Activated naive CD4-positive, alpha-beta T cell treated with anti-CD3 and anti-CD28 coated beads, Interleukin-2, amount 10 ng/mL, durations not matched to agents 7 days and 5 days (primary cell): ENCODE measurements at places on chromosomes 13 and 19.

- H3K27ac ChIP-seq, result no peak overlapping the region
- H3K36me3 ChIP-seq, result no peaks in the 10 kb centered on the region
- H3K4me3 ChIP-seq, result no peak overlapping the region
- no peaks in the 10 kb centered on the region for H3K4me1 ChIP-seq
- no peak for DNase-seq
- peaks cover 36% of the 10 kb centered on the region for H3K27me3 ChIP-seq
These were observed 253.3 kb downstream of the KCNRG start for GRCh38 chr13:50268500-50268899.

GRCh38 chr19:10269333-10270179 lies 1.4 kb upstream of the ICAM1 start:
- peaks cover 3% of the 10 kb centered on the region for H3K36me3 ChIP-seq
- DNase-seq, result peak; percentile 90
- H3K27ac ChIP-seq, result peak overlapping the region; percentile 89
- peak overlapping the region; percentile 79 for H3K4me3 ChIP-seq
- peaks cover 13% of the 10 kb centered on the region for H3K27me3 ChIP-seq
- H3K4me1 ChIP-seq, result peaks cover 40% of the 10 kb centered on the region

DNA sequence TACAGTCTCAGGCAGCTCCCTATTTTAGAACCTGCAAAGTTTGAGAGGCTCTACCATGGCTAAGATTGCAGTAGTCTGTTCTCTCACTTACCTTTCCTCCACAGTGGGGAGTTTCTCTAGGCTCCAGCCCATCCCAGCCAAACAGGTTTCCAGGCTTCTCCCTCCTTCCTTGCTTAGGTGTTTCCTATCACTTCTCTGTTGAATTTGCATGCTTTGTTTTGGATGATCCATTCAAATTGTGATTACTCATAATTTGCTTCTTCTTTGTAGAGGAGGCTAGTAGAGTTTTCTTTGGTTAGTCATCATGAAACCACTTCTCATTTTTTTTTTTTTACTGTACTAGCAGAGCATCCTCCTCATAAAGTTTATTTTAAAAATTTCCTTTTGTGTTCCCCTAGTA lies 1242.2 kb upstream of the MIR17HG start:
- no peaks in the 10 kb centered on the region for H3K4me1 ChIP-seq
- no peak overlapping the region for H3K27ac ChIP-seq
- no peaks in the 10 kb centered on the region for H3K36me3 ChIP-seq

GRCh38 chr19:4816202-4816949 lies 15.1 kb downstream of the TICAM1 start:
- H3K27me3 ChIP-seq, result peaks cover 5% of the 10 kb centered on the region
- no peak overlapping the region for H3K4me3 ChIP-seq
- H3K36me3 ChIP-seq, result peaks cover 22% of the 10 kb centered on the region

DNA sequence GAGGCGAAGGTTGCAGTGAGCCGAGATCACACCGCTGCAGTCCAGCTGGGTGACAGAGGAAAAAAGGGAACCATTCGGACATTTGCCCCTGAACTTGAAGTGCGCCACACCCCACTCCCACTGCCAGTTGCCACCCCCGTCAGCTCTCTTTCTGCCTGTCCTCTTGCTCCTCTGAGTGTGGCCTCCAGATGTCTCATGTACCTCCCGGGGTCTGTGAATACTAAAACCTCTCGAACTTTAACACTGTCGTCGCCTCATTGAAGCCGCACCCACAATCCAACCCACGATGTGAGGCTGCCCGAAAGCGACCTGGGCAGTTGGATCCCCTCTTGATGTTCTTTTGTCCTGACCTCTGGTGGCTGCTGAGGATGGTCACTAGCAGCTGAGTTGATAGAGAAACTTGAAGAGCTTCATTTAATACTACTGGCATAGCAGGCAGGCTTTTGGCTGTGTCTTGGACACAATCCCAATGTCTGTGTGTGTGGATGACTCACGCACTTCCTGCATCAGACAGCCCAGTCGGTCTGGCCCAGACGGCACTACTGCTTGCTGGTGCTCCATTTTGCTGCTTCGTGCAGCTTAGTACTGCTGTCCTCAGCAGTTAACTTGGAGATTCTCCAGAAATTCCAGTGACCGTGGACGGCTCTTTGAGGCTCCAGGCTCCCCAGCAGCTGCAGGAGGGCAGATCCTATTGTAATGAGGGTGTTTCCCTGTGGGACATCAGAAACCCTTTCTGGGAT lies 4.2 kb downstream of the FPR3 start:
- DNase-seq, result no peak
- H3K27me3 ChIP-seq, result no peaks in the 10 kb centered on the region
- H3K4me3 ChIP-seq, result no peak overlapping the region
- H3K36me3 ChIP-seq, result no peaks in the 10 kb centered on the region
- H3K27ac ChIP-seq, result no peak overlapping the region
- H3K4me1 ChIP-seq, result no peaks in the 10 kb centered on the region

DNA sequence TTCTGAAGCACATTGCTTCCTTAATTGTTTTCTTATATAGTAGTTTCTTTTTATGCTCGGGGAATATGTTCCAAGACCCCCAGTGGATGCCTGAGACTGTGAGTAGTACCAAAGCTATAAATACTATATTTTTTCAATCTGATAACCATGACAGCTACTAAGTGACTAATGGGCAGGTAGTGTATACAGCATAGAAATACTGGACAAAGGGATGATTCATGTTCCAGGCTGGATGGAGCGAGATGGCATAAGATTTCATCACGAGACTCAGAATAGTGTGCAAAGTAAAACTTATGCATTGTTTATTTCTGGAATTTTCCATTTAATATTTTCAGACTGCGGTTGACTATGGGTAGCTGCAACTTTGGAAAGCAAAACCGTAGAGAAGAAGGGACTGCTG lies 47.9 kb upstream of the OLFM4 start:
- no peak overlapping the region for H3K4me3 ChIP-seq
- no peak overlapping the region for H3K27ac ChIP-seq
- H3K4me1 ChIP-seq, result no peaks in the 10 kb centered on the region
- DNase-seq, result no peak

- H3K27me3 ChIP-seq, result no peaks in the 10 kb centered on the region
- peaks cover 40% of the 10 kb centered on the region for H3K4me1 ChIP-seq
- peak overlapping the region; percentile 96 for H3K27ac ChIP-seq
These were observed 20.9 kb downstream of the MAST3 start for GRCh38 chr19:18118420-18119012.

GRCh38 chr13:102392481-102393209 lies 9.2 kb downstream of the FGF14 start:
- H3K36me3 ChIP-seq, result peaks cover 1% of the 10 kb centered on the region
- no peak overlapping the region for H3K27ac ChIP-seq
- H3K27me3 ChIP-seq, result peaks cover 30% of the 10 kb centered on the region
- peaks cover 25% of the 10 kb centered on the region for H3K4me1 ChIP-seq
- peak overlapping the region; percentile 19 for H3K4me3 ChIP-seq

DNA sequence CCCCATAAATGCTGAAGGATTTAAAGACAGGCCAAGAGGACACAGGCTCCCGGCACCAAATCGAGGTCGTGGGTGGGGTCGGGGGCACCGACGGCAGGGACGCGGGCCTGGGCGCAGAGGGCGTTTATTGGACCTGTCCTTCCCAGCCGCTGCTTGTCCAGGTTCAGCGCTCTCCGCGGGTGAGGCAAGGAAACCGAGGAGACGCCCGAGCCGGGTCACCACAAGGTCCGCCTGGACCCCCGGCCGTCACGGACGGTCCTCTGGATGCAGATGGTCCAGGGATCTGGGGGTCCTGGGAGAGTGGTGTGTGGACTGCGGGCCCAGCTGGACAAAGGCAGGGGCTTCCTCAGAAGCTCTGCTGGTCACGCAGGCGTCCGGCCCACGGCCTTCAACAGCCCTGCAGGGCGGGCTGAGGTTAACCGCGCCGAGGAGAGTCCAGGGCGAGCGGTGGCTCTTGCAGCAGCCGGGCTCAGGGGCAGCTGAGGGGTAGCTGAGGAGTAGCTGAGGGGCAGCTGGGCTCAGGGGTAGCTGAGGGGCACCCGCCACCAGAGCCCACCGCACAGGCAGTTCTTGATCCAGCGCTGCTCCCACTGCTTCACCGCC lies 8.5 kb downstream of the CFD start:
- peaks cover 26% of the 10 kb centered on the region for H3K36me3 ChIP-seq
- H3K4me3 ChIP-seq, result no peak overlapping the region
- H3K27ac ChIP-seq, result no peak overlapping the region
- no peak for DNase-seq

DNA sequence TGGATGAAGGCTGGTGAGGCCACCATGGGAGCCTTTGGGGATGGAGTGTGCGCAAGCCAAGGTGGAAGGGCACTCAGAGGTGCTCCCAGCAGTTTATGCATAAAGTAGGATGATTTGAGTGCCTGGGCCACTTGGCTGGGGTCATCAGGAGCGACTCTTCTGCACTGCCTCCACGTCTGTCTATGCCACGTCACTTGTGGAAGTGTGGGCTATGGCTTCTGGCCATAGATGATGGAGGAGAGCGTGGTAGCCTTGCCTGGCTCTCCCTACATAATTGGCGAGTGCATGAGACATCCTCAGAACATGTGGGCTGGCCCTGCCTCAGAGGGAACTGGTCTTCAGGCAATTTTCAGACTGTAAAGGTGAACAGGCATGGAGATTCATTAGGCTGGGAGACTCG lies 182.9 kb downstream of the TEX29 start:
- no peak for DNase-seq
- H3K4me1 ChIP-seq, result no peaks in the 10 kb centered on the region
- H3K4me3 ChIP-seq, result no peak overlapping the region
- H3K36me3 ChIP-seq, result no peaks in the 10 kb centered on the region
- no peaks in the 10 kb centered on the region for H3K27me3 ChIP-seq

- H3K4me1 ChIP-seq, result no peaks in the 10 kb centered on the region
- peaks cover 36% of the 10 kb centered on the region for H3K27me3 ChIP-seq
- H3K27ac ChIP-seq, result no peak overlapping the region
These were observed 10.9 kb downstream of the MEDAG start for GRCh38 chr13:30916991-30917390.

DNA sequence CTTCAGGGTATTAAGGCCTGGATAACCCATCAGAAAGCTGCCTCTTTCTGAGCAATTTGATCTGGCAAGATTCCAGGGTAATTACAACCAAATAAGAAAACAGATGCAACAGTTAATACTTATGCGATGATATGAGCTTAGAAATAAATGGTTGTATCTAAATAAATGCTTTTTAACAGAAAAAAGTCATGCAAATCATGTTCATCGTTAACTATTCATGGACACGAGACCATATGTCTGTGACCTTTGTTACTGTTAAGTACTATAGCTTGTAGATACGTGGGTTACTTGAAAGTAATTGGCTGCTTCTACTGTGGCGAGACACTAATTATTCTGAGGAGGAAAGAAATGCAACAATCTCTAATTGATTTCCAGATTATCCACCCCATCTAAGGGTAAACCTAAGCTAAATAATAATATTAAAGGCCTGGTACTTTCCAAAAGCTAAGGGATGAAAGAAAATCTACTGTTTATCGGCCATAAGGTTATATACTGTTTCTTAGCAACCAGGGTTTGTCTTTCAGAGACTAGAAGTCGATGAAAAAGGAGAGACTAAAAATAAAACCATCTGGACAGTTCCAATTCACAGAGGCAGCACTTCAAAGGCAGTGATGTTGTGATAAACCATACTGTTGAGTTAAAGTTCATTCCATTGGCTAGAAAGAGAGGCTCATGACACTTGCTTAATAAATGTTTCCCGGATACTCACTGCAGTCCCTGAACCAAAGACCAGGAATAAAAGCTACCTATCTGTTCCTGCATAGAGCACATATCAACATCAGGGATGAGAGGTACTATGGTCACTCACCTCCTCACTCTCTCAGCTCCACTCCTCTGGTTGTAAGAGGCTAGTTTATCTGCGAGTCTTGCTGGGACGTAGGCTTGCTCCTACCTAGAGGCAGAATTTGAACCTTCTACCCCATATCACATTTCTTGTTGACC lies 1.5 kb downstream of the EPSTI1 start:
- H3K4me1 ChIP-seq, result peaks cover 55% of the 10 kb centered on the region
- no peak for DNase-seq

DNA sequence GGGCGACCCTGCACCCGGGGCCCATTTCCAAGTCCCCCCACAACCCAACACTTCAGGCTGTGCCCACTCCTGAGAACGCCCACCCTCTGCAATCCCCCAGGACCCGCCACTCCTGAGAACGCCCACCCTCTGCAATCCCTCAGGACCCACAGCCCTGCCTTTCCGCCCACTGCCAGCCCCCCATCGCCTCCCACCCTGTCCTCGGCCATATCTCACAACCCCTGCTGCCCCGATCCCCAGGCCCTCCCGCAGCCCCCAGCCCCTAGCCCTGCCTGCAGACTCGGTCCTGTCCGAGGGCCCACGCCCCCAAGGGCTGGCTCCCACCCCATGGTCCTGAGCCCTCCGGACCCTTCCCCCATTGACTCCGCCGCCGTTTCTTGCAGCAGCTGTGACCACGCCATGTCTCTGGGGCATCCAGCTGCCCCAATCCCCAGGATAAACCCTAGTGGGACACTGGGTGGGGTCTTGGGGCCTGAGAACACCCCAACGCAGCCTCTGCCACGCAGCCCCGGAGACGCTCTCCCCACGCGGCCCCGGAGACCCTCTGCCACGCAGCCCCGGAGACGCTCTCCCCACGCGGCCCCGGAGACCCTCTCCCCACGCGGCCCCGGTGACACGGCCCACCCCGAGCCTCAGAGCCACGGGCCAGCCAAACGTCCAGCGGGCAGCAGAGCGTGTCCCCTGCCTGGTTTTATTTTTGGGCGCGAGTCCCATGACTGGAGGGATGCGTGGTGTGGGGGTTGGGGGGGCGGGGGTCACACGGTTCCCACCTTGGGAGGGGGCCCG lies 17.0 kb downstream of the SBNO2 start:
- no peaks in the 10 kb centered on the region for H3K27me3 ChIP-seq
- DNase-seq, result no peak
- peaks cover 7% of the 10 kb centered on the region for H3K36me3 ChIP-seq
- no peak overlapping the region for H3K4me3 ChIP-seq
- no peaks in the 10 kb centered on the region for H3K4me1 ChIP-seq
- H3K27ac ChIP-seq, result no peak overlapping the region

GRCh38 chr19:55088543-55089341 lies 13.1 kb downstream of the EPS8L1 start:
- peak overlapping the region; percentile 80 for H3K27ac ChIP-seq
- H3K36me3 ChIP-seq, result peaks cover 22% of the 10 kb centered on the region
- peak overlapping the region; percentile 54 for H3K4me3 ChIP-seq
- H3K27me3 ChIP-seq, result peaks cover 57% of the 10 kb centered on the region

- no peak overlapping the region for H3K27ac ChIP-seq
- no peaks in the 10 kb centered on the region for H3K36me3 ChIP-seq
- peaks cover 30% of the 10 kb centered on the region for H3K27me3 ChIP-seq
These were observed 3.2 kb upstream of the RASGRP4 start for GRCh38 chr19:38429055-38429810.
